ENCODE measurements at places on chromosomes 12 and 14.
A peak's percentile ranks its signal among the peaks of the same experiment; 100 is the strongest.

DNA sequence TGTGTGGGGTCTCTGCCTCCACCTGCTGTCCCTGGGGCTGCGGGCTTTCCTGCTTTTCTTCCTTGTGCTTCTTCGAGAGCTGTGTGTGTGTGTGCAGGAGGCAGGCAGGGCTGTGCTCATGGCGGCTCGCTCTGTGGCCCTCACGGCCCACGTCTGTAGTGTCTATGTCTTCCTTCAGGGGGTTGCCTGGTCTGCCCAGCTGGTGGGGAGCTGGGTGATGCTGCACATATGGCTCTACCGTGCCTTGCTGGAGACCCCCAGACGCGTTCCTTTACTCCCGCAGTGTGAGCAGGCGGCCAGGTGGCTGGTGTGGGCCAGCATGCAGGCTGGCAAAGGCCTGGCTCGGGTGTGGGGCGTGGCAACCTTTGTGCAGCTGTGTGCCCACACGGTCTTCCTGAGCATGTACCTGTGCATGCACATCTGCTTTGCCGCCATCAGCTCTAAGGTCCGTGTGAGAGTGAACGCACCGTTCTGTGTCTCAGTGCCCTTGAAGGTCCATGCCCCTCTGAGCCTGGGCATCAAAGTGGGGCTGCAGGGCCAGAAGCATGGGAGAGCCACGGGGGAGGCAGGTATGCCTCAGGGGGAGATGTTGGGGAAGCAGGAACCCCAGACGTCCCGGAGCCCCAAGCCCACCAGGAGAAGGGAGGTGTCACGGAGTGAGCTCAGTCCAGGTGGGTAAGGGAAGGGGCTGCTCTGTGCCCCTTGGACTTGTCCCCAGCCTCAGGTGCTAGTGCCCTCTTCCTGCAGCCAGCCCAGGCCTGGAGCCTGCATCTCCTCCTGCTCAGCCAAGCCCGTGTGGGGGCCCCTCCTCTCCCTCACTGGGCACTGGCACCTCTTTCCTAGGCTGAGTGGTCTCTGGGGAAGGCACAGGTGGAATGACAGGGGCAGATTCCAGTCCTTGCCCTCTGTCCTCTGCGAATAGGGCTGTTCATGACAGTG is 26.4 kb downstream of the CLSTN3 start:
- no peak for DNase-seq

GRCh38 chr14:56351861-56352260 is 227.7 kb upstream of the TMEM260 start:
- DNase-seq, result no peak

DNA sequence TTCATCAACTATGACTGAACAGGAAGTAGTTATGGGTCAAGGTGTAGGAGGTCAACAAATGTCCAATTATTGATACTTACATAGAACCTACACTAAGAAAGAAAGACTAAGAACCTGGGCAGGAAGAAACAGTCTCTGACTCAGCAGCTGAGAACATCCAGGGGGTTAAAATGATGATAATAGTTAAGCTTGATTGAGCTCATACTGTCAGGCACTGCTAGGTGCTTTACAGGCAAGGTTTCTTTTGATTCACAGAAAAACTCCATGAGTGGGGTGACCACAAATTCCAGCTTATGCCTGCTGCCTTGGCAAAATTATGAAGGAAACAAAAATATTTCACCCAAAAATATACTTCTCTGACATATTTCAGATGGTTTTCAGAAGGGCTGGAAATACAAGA is 75.0 kb downstream of the ACADS start:
- DNase-seq, result no peak

GRCh38 chr14:61296719-61297502 is 15.8 kb upstream of the TMEM30B start:
- DNase-seq, result peak; percentile 56

GRCh38 chr12:4932576-4932975 is 22.9 kb downstream of the KCNA1 start:
- DNase-seq, result no peak

DNA sequence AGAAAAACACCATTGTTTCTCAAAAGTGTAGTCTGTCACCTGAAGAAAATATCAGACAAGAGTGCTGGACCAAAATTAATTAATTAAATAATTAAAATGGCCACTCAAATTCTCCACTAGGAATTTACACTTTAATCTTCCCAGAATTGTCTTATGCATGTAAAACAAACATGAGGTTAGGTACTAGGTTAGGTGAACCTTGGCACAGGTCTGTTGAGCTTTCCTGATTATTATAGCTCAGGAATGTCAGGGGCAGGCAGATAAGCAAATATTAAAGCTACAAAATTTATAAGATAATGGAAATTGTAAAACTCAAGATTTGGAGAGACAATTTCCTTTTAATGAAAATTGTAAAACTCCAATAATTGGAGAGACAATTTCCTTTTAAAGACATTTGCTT is 253.2 kb downstream of the BMP4 start:
- DNase-seq, result no peak

GRCh38 chr14:94126419-94126677 is 3.1 kb downstream of the IFI27L2 start:
- DNase-seq, result no peak

DNA sequence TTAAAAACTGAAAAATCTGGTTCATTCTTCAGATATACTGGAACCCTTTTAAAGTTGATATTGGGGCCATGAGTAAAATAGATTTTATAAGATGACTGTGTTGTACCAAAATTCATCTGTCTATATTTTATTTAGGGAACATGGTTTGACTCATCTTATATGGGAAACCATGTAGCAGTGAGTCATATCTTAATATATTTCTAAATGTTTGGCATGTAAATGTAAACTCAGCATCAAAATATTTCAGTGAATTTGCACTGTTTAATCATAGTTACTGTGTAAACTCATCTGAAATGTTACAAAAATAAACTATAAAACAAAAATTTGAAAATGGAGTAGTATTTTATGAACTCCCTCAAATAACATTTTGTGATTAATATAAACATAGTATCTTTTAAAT is 14.2 kb downstream of the PTGER2 start:
- no peak for DNase-seq

DNA sequence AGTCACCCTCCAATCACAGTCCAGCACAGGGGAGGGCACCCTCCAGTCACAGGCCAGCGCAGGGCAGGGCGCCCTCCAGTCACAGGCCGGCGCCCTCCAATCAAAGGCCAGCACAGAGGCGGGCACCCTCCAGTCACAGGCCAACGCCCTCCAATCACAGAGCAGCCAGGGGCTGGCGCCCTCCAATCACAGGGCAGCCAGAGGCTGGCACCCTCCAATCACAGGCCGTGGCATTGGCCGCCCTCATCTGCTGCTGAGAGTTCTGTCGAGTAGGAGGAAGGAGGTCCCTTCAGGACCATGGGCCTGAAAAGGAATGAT is 26.6 kb downstream of the DDX51 start:
- no peak for DNase-seq

- no peak for DNase-seq
Measured at GRCh38 chr14:100818221-100818699, 7.7 kb upstream of the MEG3 start.

GRCh38 chr14:94317259-94317658 is 5.9 kb downstream of the SERPINA6 start:
- peak; percentile 67 for DNase-seq

GRCh38 chr14:68771631-68772030 is 21.2 kb downstream of the ZFP36L1 start:
- DNase-seq, result no peak

DNA sequence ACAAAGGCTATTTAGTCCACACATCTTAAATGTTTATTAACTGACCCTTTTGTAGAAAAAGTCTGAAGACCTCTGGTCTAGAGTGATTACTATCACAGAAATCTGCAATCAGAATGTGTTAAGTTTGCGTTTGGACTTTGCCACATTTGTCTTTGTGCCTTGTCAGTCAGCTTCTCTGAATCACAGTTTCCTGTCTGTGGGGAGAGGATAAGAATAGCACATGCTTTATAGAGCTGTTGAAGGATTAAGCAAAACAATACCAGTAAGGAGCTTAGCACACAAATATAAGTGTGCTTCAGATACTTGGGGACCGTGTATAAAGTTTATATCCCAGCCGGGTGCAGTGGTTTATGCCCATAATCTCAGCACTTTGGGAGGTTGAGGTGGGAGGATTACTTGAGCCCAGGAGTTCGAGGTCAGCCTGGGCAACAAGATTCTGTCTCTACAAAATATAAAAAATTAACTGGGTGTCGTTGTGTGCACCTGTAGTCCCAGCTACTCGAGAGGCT is 63.0 kb upstream of the BTG1 start:
- peak; percentile 52 for DNase-seq

DNA sequence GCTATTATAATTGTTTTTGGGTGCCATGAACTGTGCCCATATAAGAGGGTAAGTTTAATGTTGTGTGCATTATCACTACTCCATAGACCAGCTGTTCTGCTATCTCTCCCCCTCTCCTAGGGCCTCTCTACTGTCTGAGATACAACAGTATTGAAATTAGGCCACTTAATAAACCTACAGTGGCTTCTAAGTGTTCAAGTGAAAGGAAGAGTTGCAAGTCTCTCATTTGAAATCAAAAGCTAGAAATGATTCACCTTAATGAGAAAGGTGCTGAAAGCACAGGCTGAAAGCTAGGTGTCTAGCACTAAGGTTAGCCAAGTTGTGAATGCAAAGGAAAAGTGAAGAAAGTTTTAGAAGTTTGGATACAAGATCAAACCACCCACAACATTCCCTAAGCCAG is 168.0 kb downstream of the SLC16A7 start:
- no peak for DNase-seq

DNA sequence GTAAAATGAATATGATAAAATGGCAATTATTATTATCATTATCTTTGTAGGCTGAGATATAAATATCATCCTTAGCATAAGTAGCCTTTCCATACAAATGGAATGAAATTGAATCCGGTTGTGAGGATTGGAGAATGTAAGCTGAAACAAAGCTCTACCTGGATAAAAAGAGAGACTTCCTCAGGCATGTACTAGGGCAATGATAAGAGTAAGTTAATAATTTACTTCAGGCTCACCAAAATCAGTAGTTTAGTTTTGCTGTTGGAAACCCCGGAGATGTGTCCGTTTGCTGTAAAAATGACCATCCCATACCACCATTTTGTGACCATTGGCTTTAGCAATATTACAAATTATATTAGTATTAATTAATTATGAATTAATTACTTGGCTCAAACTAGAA is 96.3 kb downstream of the C12orf75 start:
- no peak for DNase-seq

DNA sequence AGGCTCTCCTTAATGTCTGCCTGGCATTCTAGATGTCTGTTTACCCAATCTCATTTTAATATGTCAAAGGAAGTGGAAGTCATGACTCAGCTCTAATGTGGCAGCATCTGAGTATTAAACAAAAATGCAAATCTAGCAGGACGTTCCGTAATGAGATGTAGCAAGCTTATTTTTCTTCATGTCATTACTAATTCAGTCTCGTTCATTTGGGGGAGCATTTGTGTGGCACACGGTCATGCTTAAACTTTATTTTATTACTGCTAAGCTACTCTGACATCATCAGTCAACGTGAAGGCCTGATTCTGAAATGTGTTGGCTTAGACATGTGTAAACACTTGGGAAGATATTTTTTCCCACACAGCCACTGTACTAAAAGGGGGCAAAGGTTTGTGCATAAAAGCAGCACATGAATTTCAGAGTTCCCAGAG is 326.7 kb upstream of the TMPO start:
- no peak for DNase-seq

GRCh38 chr12:5430641-5431603 is 986 bp upstream of the NTF3 start:
- no peak for DNase-seq

DNA sequence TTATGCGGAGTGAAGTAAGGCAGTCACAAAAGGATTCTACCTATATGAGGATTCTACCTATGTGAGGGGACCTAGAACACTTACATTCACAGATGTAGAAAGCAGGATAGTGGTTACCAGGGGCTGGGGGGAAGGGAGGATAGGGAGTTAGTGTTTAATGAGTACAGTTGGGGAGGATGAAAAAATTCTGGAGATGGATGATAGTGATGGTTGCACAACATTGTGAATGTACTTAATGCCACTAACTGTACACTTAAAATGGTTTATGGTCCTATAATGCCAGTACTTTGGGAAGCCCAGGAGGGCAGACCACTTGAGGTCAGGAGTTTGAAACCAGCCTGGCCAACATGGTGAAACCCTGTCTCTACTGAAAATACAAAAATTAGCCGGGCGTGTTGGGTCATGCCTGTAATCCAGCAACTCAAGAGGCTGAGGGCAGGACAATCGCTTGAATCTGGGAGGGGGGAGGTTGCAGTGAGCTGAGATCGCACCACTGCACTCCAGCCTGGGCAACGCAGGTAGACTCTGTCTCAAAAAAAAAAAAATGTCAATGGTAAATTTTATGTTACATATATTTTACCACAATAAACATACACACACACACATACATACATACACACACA is 25.4 kb downstream of the SVOP start:
- DNase-seq, result no peak

DNA sequence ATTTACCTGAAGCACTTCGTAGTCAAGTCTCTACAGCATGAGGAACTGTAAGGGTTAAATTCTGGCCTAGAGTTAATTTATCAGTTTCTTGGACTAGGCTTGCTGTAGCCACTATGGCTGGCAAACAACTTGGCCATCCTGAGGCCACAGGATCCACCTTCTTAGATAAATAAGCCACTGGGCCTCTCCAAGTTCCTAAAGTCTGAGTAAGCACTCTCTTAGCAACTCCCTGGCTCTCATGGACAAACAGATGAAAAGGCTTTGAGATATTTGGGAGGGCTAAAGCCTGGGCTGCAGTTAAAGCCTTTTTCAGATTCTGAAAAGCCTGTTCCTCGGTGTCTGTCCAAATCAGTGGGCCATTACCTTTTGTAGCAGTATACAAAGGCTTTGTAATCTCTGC is 675.0 kb downstream of the TMEM121 start:
- DNase-seq, result no peak

DNA sequence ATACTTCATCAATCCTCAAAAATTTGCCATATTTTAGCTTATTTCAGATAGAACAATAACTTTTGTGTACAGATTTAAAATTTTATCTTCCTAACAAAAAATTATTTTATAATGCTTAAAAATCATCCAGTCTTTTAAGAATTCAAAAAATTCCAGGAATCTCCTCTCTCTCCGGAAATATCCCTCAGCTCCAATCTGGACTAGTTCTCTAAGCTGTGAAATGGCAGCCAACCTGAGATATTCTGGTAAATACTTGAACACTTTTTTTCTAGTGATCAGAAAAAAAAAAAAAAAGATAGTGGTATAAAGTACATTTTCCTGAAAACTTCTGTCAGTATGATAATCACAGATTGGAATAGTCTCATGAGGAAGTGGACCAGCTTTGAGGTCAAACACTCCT is 57.6 kb downstream of the SSPN start:
- DNase-seq, result no peak

DNA sequence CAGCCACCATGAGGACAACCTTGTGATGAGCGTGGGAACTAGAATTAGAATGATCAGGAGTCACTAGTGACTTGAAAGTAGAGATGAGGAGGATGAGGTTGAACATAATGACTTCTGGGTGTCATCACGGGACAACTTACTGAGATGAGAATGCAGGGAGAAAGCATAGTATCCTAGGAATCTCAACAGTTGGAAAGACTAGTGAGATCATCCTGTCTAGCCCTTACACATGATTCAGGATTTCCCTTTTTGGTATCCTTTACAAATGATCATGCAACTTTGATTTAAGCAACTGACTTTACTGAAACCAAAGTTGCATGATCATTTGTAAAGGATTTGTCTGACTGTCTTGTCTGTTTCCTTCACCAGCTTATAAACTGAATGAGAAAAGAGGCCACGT is 51.8 kb upstream of the HIF1A start:
- no peak for DNase-seq

- peak; percentile 49 for DNase-seq
Measured at GRCh38 chr14:49621114-49621881, 699 bp downstream of the MGAT2 start.

- DNase-seq, result peak; percentile 1
Measured at GRCh38 chr14:33184587-33184986, 245.9 kb downstream of the NPAS3 start.

- no peak for DNase-seq
Measured at GRCh38 chr12:64127811-64128210, 94.3 kb downstream of the KICS2 start.
